Activated CD8-positive, alpha-beta memory T cell treated with anti-CD3 and anti-CD28 coated beads, Interleukin-2, amount 10 ng/mL, durations not matched to agents 7 days and 5 days (primary cell): ENCODE measurements at places on chromosomes 5 and 9. TPM values are rescaled to one million over a fixed set of nuclear protein-coding genes. Genes with fewer than 3 reads are reported as not detected.

Gene SLC23A1
- total RNA-seq, result 1.9 TPM

- DNase-seq, result no peak
- no peak overlapping the region for H3K27ac ChIP-seq
- H3K27me3 ChIP-seq, result no peaks in the 10 kb centered on the region
- H3K4me1 ChIP-seq, result no peaks in the 10 kb centered on the region
- H3K4me3 ChIP-seq, result no peak overlapping the region
- peaks cover 5% of the 10 kb centered on the region for H3K36me3 ChIP-seq
Observed at GRCh38 chr5:139167063-139167462, 31.1 kb downstream of the SIL1 start.

Gene MYMK
- total RNA-seq, result not detected

Gene ZNF782
- 5.0 TPM for total RNA-seq

Gene GFI1B
- total RNA-seq, result not detected

DNA sequence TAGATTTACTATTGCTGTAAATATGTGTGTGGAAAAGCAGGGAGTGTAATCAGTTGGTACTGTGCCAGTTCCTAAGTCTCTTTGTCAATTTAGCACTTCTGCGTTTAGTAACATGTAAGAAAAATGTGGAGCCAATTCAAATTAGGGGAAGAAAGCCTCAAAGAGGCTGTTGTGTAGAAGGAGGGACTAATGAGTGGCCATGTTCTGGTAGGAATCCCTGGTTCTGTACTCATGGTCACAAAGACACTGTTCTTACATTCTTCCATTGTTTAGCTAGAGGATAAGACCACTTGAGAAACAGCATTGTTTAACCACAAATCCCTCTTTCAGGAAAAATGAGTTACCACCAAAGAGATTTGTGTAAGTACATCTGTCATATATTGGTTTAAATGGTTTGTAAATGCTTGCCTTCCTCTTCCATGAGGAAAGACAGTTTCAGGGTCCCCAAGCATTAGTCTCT lies 14.9 kb downstream of the ARHGEF28 start:
- DNase-seq, result no peak
- no peak overlapping the region for H3K4me3 ChIP-seq
- H3K27me3 ChIP-seq, result peaks cover 56% of the 10 kb centered on the region

GRCh38 chr5:12624776-12625560 lies 720.7 kb upstream of the CTNND2 start:
- no peak for DNase-seq
- H3K36me3 ChIP-seq, result no peaks in the 10 kb centered on the region
- no peak overlapping the region for H3K27ac ChIP-seq
- H3K4me3 ChIP-seq, result no peak overlapping the region

GRCh38 chr5:146151970-146152369 lies 30.5 kb downstream of the LARS1 start:
- H3K4me1 ChIP-seq, result no peaks in the 10 kb centered on the region
- H3K36me3 ChIP-seq, result peaks cover 54% of the 10 kb centered on the region
- no peak overlapping the region for H3K4me3 ChIP-seq
- DNase-seq, result no peak
- H3K27me3 ChIP-seq, result no peaks in the 10 kb centered on the region
